ENCODE measurements at places on chromosomes 2 and 18.

DNA sequence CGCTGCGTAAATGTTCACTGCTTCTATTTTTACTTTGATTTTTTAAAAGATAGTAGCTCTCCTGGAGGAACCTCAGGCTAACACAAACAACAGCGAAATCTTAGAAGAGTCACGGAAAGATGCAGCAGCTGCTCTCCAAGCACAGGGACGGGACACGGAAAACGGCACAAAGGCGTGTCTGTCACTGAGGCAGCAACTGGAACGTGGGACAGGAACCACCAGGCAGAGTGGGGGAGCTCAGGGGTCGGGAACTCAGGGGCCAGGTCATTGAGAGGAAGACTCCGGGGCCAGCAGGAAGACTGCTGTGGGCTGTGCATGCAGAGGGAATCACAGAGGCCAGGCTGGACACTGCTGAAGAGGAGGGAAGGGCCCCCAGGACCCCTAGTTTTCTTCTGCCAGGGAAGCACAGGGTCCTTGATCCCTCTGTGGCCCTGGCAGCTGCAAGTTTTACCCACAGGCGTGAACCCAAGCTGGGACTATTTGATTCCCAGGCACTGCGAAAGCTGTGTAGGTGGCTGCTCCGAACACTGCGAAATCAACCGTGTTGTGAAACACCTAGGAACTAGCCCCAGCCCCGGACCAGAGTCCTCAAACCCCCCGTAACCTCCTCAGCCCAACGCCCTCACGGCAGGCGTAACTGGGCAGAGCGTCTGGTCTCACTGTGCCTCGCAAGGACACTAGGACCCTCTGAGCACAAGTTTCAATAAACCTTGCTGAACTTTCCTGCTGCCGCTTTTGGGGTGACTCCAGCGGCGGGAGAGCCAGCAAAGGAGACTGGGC, 263.0 kb downstream of the EIPR1 start:
- no peak for DNase-seq

- DNase-seq = no peak
These were observed 301.9 kb downstream of the ZNF407 start for GRCh38 chr18:74899554-74899953.

- DNase-seq = no peak
These were observed 70.0 kb downstream of the PXDN start for GRCh38 chr2:1674276-1674675.

DNA sequence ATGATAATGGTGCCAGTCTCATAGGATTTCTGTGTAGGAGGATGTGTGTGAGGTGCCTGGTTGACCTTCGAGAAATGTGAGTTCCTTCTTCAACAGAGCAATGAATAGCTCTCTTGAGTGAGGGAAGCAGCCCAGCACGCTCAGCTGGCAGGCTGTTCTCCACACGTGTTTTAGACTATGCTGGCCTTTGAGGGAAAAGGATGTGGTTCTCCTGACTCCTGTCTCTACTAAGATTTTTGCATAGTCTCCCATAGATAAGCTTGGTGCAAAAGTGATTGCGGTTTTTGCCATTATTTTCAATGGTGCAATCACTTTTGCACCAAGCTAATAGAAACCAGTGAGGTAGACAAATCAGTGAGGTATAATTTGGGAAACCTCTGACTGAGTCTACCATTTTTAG, 284.1 kb downstream of the SLC4A3 start:
- no peak for DNase-seq

DNA sequence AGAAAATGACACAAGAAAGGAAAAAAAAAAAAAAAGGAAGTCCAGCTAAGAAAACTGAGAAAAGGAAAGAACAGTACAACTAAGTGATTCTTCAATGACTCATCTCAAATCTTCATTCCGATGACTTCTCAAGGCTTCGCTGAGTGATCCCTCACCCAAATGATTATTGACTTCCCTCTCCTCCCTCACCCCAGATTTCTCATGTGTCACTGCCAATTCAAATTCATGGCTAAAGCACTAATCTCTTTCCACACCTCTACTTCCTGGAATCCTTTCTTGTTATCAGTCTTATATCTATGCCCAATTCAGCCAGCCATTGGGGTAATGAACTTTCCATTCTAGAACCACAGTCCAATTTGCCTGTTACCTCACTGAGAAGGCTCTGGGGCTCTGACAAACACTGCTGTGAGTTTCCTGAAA, 7.2 kb upstream of the ABCB11 start:
- no peak for DNase-seq

GRCh38 chr2:47007223-47007825, 91.7 kb upstream of the MCFD2 start:
- peak; percentile 43 for DNase-seq

DNA sequence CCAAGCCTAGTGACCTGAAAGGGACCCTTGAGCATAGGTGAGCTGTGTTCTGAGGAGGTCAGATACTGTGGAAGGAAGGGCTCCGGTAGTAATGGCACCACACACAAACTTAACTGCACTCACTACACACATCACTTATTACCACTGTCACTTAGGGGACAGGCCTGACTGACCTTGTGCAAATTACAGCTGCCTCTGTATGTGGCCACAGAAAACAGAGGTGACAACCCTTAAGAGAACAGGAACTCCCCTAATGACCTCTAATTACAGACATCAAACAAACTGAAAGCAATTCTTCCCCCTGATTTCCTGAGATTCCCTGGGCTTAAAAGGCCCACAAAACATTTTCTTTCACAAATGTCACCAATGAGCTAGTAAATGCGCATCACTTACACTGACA, 360.6 kb downstream of the RND3 start:
- no peak for DNase-seq

DNA sequence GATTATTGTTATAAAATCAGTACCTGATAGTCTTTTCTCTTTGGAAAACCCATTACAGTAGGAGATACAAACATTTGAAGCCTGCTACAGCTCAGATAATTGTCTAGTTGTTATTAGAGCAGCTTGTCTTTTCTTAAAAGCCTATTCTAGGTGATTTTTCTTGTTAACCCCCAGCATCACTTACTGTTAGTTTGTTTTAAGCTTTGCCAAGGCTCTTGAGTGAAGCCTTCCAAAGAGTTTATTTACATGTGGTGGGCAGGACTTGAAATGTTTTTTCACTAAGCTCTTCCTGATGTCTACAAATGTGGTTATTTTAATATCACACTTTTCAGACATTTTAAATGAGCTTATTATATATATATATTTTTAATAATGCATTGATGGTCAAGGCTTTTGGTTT, 791.3 kb downstream of the PLCL1 start:
- no peak for DNase-seq

- DNase-seq = no peak
These were observed 172.8 kb downstream of the NRXN1 start for GRCh38 chr2:50859110-50859509.

GRCh38 chr2:121567957-121568409, 37.3 kb downstream of the RNU4ATAC start:
- DNase-seq = no peak

DNA sequence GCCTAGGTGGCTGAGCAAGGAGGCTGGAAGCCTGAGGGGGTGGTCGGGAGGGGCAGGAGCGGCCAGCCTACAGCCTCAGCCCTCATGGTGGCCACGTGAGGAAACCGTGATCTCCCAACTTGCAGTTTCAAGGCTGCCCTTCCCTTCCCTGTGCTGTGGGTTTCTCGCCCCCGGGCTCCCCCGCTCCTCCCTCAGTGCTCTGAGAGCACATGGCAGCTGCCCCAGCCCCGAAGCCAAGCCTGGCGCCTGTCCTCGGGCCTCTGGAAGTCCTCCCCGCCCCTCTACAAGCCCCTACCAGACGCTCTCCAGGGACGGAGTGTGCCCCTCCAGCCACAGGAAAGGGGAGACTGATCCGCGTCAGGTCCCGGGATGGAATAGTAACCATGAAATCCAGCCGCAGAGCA, 586 bp upstream of the ANKRD23 start:
- DNase-seq = no peak

DNA sequence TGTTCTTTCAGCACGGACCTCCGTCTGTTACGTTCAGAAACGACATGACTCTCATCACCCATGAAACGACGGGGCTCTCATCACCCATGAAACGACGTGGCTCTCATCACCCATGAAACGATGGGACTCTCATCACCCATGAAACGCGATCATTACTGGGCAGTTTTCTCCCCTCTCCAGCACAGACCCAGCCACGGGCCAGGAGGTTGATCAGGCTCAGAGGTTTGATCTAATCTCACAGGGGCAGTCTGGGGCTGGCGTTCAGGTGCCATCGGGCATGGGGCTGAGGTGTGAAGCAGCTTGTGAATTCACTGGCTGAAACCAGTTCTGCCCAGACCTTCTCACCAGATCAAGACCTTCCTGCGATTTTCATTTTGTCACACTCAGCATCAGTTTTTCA, 296.4 kb downstream of the NDUFA10 start:
- DNase-seq = no peak

- no peak for DNase-seq
These were observed 144.6 kb upstream of the SATB2 start for GRCh38 chr2:199602271-199602895.

DNA sequence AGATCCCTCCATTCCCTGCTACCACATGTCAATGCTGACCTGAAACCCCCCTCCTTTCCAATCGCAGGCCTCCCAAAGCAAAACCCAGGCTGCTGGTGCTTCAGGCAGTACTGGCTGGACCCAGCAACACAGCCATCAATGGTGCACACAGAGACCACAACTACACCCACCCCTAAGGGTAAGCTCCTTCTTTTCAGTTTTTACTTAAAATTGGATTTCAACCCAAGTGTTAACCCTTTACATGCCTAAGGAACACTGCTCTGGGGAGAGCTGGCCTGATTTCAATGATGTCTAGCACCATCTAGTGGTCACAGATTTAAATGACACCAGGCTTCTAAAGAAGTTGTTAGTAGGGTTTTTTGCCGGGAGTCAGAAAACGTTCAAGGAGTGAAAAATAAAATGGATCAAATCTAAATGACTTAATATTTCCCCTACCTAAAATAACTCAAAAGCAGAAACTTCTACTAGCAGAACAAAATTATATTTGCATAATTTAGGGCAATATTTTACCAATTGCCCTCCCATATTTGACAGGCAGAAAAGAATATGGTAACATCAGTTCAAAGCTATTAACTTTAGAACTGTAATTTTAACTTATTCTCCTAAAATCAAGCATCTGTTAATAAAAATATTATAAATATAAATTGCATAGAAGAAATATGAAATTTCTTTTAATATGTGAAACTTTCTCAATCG, 24.6 kb downstream of the FECH start:
- DNase-seq = peak; percentile 5

GRCh38 chr2:171404261-171404660, 29.5 kb downstream of the METTL8 start:
- no peak for DNase-seq

DNA sequence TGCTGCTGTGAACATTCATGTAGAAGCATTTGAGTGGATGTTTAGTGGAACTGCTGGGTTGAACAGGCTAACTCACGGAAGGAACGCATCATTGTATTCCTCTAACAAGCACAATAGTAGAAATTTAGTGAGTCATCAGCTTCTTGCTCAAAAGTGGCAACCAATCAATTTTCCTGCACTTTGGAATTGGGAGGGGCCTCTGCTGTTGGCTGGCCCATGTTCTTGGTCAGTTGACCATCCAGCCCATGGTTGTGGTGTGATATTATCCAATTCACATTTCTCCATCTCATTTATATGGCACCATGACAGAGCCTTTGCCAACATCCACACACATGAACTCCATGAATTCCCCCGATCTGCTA, 95.0 kb downstream of the TNFRSF11A start:
- DNase-seq = no peak

DNA sequence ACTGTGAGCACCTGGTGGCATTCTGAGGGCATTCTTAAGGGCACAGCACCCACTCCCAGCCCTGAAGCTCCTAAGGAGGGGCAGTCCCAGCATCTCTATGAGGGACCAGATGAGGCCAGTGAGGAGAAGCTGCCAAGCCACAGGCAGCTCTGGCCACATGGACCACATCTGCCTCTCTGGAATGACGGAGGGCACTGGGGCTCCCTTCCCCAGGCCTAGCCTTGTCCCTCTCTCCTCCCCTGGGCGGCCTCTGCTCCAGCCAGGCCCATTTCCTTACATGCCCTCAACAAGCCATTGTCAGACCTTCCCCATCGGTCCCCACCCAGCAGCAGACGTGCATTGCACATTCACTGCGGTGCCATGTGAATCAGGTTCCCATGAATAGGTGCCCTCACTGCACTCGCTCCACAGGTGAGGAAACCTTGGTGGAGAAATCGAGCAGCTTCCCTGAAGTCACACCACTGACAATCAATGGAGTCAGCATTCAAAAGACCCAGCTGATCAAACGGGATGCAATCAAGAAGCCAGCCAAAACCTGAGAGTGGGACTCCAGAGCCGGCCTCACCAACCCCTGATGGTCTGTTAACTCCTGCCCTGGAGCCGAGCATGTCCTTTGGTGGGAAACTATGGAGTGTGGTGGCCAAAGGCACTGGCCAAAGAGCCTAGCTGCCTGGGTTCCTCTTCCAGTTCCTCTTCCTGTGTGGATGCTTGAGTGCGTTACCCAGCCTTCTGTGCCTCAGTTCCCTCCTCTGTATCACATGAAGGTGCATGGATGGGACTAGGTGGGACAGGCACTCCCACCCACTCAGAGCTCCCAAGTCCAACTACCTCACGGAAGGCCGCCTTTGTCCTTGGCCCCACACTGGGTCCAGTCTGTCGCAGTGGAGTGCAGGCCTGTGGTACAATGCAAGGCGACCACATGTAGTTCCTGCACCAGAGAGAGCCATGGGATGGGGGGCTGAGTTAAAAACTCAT, 147.3 kb downstream of the ZFP36L2 start:
- no peak for DNase-seq

DNA sequence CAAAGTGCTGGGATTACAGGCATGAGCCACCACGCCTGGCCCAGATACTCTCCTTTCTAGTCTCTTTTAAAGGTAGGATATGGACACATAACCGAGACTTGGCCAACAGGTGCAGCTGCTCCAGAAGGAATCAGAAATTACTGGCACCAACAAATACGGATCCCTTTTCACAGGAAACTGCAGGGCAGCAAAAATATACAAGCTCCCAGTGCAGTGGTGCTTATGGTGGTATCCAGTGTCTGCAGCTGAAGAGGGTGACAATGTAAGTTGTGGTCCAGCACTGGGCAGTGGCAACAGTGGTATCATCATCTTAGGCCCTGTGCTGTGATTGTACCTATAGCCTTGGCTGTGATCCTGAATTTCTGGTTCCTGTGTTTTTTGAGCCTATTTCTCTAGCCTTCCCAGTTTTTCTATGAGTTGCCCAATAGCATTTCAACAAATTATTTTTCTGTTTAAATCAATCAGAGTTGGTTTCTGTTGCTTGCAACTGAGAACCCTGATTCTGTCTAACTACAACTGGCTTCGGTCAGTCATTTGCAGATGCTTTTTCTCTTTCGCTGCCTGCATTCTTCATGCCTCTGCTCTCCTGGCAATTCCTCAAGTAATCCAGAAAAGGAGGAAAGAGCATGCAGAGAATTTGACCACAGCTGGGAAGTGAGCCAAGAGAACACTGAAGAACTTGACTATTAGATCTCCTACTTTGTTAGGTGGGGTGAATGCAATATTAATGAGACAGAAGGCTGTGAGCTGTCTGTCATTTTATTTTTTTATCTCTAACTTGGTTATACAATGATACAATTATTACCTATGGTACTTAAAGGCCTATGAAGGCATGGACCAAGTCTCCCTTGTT, 30.8 kb upstream of the EML4 start:
- DNase-seq = no peak

- DNase-seq = no peak
These were observed 44.2 kb downstream of the CEP192 start for GRCh38 chr18:13035249-13035914.

- no peak for DNase-seq
These were observed 88.6 kb upstream of the CTDP1 start for GRCh38 chr18:79591032-79591308.

GRCh38 chr2:44543773-44544725, 182.3 kb downstream of the CAMKMT start:
- DNase-seq = no peak

GRCh38 chr2:207165121-207166038, at the start of gene KLF7:
Gene KLF7, minus strand, starts transcription at chr2:207165948. Its CDS starts 380 bp downstream, at chr2:207165568.
- no peak for DNase-seq

Measured in cerebellar nuclear complex (tissue), 1 donor.